ENCODE measurements at places on chromosomes 13 and 19.
A peak's percentile ranks its signal among the peaks of the same experiment; 100 is the strongest.

DNA sequence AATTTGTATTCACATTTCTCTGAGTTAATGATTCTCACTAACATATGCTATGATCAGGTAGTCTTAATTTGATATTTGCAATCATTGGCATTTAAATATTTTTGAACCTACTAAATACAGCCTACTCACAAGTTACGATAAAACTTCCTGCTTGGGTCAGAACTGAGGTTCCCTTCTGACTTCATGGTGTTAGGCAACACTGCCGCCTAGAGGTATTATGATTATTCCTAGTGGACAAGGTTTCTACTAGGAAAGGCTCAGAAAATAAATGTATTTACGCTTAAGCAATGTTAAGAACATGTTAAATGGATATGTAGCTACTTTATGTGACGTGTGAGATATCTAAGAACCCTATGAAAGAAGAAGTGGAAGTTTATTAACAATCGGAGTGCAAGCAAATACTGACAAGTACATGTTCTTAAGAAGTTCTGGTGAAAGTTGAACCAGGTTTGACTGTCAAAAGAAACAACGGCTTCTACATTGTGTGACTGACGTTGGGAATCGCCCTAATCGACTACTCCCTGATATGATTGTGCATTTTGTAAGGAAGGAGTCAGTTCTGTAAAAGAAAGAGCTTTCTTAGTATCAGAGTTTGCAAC lies 1395.8 kb downstream of the SLITRK5 start:
- DNase-seq = peak; percentile 28

GRCh38 chr19:10654610-10655456 lies 687 bp downstream of the ILF3 start:
- peak; percentile 73 for DNase-seq

DNA sequence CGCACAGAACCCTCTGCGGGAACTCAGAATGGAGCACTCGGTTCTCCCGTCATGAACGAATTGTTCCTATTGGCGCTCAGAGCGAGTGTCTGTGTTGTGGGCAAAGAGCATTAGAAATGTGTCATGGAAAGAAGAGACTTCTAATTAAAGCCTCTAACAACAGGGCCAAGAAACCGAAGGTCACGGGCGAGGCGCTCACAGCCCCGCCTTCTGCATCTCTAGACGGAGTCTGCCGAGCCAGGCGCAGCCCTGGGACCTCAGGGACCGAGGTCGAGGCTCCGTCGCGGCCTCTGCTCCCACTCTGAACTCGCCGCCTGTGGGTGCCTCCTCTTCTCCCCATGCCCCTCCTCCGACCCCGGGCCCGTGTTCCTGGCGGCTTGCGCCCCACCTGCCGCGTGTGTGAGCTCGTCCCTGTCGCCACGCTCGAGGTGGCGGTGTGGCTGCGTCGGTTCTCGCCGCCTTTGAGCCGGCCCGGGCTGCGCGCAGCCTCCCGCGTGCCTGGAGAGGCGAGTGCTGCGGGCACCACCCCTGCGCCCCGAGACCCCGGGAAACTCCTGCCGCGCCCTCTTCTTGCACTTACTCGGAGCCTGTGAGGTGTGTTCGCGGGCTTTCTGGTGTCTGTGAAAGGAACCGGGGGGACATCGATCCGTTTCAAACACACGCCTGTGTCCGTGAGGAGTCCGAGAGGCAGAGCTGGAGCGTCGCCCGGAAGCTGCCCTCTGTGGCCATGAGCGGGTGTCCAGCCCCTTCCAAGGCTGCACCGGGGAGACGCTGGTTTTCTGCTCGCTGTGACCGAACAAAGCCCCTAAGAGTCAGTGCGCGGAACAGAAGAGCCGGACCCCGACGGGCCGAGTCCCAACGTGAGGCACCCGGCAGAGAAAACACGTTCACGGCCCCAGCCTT lies 45.4 kb upstream of the SPACA7 start:
- no peak for DNase-seq

- DNase-seq = no peak
Measured at GRCh38 chr13:31862828-31863227, 123.5 kb downstream of the RXFP2 start.

- DNase-seq = peak; percentile 42
Measured at GRCh38 chr19:32339988-32340874, 5.2 kb upstream of the ZNF507 start.

GRCh38 chr13:56378566-56378965 lies 762.2 kb upstream of the PRR20A start:
- DNase-seq = no peak

DNA sequence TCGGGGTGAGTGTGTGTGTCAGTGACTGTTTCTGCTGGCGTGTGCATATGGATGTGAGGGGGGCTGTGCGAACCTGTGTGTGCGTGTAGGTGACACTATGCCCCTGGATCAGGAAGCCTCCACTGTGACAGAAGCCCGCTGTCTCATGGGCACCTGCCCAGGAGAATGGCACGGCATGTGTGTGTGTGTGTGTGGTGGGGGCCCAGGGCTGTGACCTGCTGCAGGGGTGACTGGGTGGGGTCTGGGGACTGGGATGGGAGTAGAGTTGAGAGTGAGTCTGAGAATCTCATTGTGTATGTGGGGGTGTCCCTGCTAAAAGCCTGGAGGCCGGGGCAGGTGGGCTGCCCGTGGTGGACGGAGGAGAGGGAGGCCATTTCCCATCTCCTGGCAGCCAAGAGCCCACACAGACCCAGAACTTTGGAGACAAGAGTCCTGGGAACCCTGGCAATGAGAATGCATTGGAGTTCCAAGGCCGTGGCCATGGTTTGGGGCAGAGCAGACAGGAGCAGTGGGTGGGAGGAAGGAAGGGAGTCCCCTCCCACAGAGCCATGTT lies 6.4 kb upstream of the TPM4 start:
- no peak for DNase-seq

GRCh38 chr19:57239982-57240310 lies 486 bp upstream of the ZNF805 start:
- DNase-seq = no peak

GRCh38 chr19:49761249-49761624 lies 1.9 kb downstream of the TSKS start:
- DNase-seq = no peak

GRCh38 chr13:41383386-41383785 lies 72.3 kb downstream of the NAA16 start:
- no peak for DNase-seq

- peak; percentile 44 for DNase-seq
Measured at GRCh38 chr13:113951246-113951999, 22.5 kb downstream of the C13orf46 start.
